ENCODE measurements at places on chromosomes 1 and 21.

GRCh38 chr1:48917070-48917454 is 140.4 kb upstream of the BEND5 start:
- no peak for DNase-seq

DNA sequence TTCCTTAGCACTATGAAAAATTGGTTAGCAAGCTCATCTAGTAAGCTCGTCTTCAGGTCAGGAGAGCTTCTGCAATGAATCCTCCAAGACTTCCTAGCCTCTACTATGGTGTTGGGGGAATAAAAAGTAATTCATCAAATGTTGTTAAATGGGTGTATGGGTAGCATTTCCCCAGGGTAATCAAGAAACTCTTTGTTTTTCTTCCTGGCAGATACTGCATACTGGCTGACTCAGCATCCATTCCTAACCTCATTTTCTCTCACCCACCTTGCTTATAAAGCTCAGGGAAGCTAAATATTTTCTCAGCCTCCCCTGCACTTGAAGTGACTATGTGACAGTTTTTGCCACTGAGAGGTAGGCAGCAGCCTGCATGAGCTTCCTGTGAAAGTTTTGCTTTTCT is 83.4 kb downstream of the MAB21L3 start:
- DNase-seq = no peak

DNA sequence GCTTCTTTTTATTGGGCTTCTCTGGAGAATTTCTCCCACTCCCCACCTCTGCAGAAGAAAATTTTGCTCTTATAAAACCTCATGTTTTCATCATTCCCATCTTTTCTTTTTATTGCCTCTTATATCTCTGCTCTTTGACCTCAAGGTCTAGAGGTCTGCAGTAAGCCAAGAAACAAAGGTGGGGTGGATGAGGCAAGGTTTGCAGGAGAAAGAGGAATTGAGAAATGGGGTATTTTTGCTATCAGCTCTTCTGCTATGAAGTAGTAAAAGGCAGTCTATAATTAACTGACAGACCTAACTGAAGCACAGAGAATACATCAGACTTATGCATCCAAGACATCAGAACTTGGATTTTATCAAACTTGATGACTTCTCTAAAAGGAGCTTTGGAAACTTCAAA is 22.9 kb downstream of the SYT11 start:
- no peak for DNase-seq

- no peak for DNase-seq
Measured at GRCh38 chr1:198667807-198668206, 29.0 kb downstream of the PTPRC start.

DNA sequence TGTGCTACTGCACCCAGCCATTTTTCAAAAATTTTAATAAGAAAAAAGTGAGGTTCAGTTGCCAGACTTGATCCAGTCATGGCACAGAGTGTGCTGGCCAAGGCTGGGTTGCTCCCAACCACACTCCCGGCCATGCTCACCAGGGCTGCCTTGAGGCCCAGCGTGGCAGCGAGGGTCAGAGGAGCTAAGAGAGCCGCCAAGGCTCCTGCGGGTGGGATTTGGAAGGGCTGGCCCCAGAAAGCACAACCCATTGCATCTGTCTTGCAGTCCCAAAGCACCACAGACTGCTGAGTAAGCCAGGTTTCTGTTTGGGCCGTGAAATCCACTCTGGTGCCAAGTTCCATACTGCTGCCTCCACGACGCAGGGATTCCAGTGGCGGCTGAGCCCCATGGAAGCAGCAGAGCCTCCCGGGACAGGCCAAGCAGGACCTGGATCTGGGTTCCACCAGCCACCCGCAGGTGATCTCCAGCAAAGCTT is 22.6 kb downstream of the ZBTB17 start:
- DNase-seq = no peak

GRCh38 chr1:27577504-27578188 is 26.3 kb downstream of the AHDC1 start:
- DNase-seq = no peak

GRCh38 chr1:174194461-174194860 is 35.1 kb downstream of the RABGAP1L start:
- no peak for DNase-seq

DNA sequence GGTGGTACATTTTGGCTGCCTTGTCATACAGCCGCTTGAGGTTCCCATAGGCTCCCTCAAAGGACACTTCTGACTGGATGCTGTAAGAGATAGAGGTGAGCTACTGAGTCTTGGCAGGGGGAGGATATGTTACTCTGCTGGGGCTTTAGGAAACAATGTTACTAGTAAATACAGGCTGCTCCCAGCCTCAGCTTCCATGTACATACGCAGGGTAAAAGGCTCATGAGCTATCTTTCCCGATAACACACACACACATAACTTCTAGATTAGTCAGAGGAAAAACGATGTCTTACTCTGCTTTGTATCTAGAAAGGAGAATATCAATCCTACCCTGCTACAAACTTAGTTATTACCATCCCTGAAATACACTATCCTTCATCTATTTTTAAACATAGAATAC is 14.3 kb downstream of the SMG5 start:
- DNase-seq = no peak

DNA sequence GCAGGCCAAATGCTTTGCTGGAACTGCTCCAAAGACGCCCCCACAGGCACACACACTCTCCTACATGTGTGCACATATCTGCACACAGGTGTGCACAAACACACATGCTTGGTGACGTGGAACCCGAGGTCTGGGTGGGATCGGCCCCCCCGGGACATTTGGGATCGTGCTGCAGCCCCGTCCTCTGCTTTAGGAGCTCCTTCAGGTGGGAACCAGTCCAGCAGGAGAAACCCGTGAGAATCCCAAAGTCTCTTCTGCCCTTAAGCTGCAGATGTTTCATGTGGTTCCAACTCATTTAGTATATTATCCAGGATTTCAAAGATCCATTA is 38.6 kb downstream of the UBE2G2 start:
- DNase-seq = no peak

DNA sequence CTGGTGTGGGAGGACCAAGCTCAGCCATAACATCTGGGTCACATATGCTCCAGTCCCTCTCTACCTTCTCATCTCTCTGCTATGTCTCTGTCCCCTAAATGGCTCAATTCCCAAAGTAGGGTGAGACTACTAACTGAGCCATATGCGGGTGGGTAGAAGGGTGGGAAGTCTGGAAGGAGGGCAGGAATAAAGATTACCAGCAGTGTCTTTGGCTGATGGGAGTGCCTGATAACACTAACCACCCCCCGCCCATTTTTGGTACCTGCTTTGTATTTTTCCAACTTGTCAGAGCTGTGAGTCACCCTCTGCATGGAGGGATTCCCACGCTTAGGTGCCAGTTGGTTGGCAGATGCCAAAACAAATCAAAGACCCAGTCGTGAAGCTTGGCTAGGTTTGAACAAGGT is 14.9 kb upstream of the SSBP3 start:
- no peak for DNase-seq

DNA sequence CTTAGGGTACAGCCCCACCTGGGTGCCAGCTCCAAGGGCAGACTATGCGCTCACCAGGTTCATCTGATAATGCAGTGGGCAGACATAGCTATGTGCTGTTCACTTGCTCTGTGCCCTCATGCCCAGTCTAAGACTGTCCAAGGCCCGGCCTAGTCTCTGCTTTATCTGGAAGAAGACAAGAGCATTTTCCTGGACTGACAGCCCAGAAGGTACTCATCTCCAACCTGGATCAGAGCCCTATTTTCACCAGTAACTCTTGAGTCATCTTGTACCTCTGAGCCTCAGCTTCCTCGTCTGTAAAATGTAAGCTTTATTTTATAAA is 28.5 kb upstream of the LRRC8C start:
- DNase-seq = no peak

DNA sequence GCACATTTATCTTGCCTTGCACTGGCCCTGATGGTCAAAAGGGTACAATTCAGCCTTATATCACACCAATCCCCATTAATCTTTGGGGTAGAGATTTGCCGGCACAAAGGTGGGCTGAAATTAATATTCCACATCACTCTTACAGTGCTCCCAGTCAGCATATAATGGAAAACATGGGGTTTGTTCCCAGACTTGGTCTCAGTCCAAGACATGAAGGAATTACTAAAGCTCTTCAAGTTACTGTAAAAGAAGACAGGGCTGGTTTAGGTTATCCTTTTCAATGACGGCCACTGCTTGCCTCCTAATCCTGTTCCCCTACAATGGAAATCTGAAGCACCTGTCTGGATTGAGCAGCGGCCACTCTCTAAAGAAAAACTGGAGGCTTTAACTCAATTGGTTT is 160.7 kb downstream of the IER5 start:
- DNase-seq = no peak

DNA sequence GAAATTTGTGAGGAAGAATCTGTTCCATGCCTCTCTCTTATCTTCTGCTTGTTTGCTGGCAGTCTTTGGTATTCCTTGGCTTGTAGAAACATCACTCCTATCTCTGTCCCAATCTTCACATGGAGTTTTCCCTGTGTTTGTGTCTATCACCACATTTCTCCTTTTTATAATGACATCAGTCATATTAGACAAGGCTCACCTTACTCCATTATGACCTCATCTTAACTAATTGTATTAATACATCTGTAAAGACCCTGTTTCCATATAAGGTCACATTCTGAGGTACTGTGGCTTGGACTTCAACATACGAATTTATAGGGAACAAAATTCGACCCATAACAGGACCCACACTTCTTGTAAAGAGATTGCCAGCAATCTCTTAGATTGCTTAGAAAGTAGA is 72.3 kb upstream of the POGK start:
- no peak for DNase-seq

- DNase-seq = no peak
Measured at GRCh38 chr1:55380355-55380970, 165.3 kb upstream of the USP24 start.

GRCh38 chr1:157975228-157975950 is 18.1 kb upstream of the KIRREL1 start:
- DNase-seq = no peak

GRCh38 chr1:180997843-180998504 is 24.7 kb downstream of the STX6 start:
- DNase-seq = no peak

DNA sequence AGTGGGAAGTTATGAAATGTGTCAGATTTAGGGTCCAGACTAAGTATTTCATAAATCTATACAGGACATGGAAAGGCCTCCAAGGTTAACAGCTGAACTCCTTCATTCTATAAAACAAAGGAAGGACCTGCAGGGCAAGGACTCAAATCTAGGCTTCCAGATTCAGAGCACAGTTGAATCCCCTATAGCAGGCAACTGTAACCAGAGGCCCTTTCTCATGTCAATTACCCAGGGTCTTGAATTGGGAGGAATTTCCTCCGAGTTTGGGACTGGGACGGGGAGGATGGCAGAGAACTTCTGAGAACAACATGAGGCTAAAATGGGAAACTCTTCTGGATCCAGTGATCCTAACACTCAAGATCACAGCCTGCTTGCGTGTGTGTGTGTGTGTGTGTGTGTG is 112.9 kb upstream of the BEND5 start:
- no peak for DNase-seq

DNA sequence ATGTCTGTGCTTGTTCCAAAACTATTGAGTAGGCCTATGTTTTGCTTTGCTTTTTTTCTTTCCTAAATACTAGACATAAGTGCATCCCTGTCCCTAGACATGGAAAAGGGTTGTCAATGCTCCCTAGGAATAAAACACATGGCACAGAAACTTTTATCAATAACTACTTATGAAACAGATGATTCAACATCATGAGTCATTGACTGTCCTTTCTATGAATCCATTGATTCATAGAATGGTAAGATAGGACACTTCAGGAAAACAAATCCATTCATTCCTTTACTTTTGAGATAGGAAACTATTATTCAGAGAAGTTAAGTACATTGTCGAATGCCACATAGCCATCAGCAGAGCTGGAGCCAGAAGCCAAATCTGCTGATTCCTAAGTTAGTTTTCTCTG is 147.5 kb downstream of the TSEN15 start:
- no peak for DNase-seq

GRCh38 chr1:202015662-202015937 is 5.2 kb downstream of the ELF3 start:
- no peak for DNase-seq

DNA sequence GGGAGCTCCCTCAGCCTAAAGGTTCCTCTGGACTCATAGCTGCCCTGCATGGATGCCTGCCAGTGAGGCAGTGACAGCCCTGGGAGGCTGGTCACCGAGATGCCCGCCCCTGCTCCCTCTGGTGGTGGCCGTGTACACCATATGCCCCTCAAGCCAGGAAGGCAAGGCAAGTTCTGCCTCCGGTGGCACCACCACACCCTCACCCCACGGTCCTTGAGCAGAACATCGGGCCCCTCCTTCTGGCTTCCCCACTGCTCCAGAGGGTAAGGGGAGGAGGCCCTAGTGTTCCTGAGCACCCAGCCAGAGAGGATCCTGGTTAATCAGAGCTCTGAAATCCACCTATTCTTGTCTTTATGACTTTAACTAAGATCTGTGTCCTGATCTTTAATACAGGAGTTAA is 1.5 kb upstream of the S100A14 start:
- DNase-seq = no peak

GRCh38 chr1:66445492-66446181 is 88.3 kb upstream of the SGIP1 start:
- DNase-seq = peak; percentile 15

GRCh38 chr1:1345860-1346500 is 3.2 kb downstream of the DVL1 start:
- no peak for DNase-seq

- no peak for DNase-seq
Measured at GRCh38 chr21:37974081-37974480, 57.8 kb upstream of the KCNJ6 start.
